Fibroblast of upper back skin (primary cell): ENCODE measurements at places on chromosomes 7 and 10.

DNA sequence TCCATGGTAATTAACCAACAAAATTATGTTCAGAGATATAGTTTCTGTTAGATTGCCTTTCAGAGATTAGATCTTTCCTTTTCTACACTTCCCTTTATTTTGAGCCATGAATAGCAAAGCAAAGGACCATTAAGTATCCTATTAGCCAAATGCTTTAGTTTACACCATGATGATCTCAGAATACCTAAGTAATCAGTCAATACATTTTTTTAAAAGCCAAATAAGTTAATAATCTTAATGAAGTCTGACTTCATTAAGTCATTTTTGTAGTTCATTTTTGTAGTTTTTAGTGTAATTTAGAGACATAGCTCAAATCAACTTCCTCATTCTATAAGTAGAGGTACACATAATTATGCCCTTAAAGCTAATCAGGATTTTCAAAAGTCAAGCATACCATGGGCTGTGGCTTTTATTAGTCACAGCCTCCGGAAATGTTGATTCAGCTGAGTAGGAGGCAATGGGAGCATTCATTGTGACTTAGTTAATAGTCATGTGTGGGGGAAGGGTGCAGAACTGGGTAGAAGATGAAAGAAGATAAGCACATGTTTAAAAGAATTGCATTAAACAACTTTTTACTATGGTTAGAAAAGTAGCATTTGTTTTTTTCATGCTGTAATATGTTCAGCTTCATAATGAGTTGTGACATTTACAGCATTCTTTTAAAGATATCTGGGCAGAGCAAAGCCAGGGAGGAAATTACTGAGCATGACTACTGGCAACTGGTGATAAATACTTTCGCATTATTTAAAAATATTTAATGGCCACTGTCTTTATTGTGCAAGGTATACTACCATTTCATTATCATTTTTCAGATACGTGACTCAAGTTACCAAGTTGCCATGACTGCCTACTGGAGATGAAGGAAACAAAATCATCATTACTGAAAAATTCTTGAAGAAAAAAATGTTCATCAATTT lies 57.3 kb upstream of the CCDC71L start:
- peak; percentile 99 for DNase-seq

DNA sequence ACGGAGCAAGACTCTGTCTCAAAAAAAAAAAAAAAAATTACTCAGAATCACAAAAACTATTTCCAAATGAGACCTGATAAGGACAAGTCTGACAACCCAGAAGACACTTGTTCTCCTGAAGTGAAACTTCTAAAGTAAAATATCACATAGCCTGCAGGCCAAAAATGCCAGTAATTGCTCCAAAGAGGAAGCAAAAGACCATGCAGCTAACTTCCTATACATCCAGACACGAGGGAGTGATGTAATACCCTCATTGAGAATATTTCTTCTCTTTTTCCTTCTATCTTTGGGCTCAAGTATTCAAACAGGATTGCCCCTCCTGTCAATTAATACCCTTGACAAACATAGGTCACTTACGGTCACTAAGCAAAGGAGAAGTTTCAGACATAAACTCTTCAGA lies 31.2 kb downstream of the ARMH3 start:
- no peak for DNase-seq

GRCh38 chr7:104804696-104805095 lies 209.3 kb upstream of the KMT2E start:
- no peak for DNase-seq

GRCh38 chr7:106999023-106999422 lies 45.5 kb upstream of the PRKAR2B start:
- no peak for DNase-seq

- DNase-seq, result peak; percentile 57
Observed at GRCh38 chr10:114996542-114996941, 58.5 kb downstream of the TRUB1 start.

DNA sequence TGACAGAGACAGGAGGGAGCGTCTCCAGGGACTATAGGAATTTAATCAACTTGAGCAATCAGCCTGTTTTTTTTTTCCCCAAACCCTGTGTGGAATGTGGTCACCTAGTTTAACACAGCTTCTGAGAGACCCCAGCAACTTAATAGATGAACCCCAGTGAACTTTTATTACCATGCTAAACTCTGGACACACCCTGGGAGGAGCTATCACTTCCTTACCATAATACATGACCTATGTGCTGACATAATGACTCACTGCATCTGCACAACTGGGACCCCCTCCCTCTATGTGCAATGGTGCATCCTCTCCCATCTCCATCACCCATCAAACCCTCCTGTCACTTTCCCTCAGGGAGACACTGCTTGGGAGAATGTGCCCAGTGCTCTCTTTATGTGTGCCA lies 83.7 kb downstream of the EPC1 start:
- DNase-seq, result no peak

DNA sequence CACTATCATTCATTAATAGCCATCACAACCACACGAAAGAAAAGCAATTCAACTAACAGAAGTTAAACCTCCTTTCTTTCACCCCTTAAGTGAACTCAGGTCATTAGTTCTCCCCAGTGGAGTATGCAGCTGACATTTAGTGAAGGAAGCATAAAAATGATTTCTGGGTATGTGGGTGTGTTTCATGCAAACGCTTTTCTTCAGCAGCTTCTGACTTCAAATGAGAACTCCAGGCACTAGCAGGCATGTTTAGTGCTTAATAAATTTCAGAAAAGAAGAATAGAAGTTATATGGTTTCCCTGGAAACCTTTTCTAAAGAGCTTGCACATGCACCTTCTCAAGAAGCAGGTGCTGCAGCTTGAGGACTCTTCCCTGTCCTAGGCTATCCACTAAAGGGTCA lies 62.5 kb downstream of the PIK3CG start:
- DNase-seq, result no peak
